ENCODE measurements at places on chromosomes 6 and 20.

DNA sequence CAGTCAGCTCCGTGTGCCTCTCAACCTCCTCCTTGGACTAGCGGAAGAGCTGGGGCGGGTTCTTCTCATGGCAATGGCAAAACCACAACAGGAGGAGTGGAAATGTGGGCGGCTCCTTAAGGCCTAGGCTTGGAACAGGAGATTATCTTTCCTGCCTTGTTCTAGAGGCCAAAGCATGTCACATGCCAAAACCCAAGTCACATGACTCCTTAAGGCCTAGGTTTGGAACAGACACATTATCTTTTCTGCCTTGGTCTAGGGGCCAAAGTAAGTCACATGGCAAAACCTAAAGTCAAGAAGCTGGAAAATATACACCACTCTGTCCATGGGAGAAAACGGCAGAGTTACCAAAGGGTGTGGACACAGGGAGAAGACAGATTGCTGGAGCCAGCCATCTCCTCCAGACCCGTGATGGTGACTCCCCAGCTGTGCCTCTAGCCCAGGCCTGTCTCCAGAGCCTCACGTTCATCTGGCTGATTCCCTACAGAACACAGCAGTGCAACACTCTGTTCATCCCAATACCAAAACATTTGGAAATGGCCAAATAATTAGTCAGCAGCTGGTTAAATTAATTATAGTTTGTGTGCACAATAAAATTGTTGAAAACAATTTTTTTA, 34.2 kb downstream of the ANKRD60 start:
- DNase-seq = no peak

- DNase-seq = no peak
Observed at GRCh38 chr20:59932616-59933295, 681 bp downstream of the SYCP2 start.

DNA sequence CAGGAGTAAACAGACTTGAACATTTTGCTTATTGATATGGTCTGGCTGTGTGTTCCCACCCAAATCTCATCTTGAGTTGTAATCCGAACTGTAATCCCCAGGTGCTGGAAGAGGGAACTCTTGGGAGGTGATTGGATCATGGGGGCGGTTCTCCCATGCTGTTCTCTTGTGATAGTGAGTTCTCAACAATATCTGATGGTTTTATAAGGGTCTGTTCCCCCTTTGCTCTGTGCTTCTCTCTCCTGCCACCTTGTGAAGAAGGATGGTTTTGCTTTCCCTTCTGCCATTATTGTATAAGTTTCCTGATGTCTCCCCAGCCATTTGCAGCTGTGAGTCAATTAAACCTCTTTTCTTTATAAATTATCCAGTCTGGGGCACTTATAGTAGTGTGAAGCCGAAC, 40.0 kb downstream of the MYLIP start:
- no peak for DNase-seq

- DNase-seq = no peak
Observed at GRCh38 chr6:79430913-79431536, 106.2 kb downstream of the LCA5 start.

DNA sequence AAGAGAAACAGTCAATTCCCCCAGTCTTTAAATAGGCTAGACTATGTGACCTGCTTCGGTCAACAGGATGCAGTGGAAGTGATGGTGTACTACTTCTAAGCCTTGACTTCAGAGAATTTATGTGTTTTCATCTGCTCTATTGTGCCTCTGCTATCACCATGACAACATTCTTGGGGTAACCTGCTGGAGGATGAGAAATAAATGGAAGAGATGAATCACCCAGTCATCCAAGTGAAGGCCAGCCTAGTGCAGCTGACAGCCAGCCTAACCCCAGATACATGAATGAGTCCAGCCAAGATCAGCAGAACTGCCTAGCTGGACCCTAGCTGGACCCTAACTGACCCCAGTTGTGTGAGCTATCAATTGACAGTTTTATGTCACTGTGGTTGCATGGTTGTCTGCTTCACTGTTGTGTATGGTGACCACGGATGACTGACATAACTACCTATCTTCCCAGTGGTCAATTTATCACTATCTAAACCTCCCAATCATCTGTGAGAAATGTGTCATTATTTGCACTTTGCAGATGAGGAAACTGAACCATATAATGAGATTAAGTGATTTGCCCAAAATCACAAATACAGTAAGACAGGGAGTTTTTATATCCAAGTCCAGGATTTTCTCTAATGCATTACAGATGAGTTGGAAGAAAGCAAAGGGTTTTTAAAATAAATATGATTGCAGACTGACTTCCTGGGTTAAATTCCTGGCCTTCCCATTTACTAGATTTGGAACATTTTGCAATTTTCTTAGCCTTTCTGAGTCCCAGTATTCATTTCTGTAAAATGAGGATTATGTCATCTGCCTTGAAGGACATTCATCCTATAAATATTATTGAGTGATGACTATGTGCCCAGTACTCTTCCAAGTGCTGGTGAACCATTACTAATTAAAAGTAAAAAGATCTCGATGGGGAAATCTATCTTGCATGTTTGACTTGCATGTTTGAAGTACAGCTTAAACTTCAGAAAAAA, 136.4 kb upstream of the PLCB4 start:
- peak; percentile 90 for DNase-seq

GRCh38 chr20:21514553-21515251, 838 bp upstream of the NKX2-2 start:
- no peak for DNase-seq

- DNase-seq = no peak
Observed at GRCh38 chr6:165649166-165650137, 13.6 kb downstream of the PDE10A start.

GRCh38 chr6:148193063-148193680, 149.5 kb upstream of the SASH1 start:
- no peak for DNase-seq

- no peak for DNase-seq
Observed at GRCh38 chr6:53236241-53236640, 87.6 kb upstream of the GCM1 start.

DNA sequence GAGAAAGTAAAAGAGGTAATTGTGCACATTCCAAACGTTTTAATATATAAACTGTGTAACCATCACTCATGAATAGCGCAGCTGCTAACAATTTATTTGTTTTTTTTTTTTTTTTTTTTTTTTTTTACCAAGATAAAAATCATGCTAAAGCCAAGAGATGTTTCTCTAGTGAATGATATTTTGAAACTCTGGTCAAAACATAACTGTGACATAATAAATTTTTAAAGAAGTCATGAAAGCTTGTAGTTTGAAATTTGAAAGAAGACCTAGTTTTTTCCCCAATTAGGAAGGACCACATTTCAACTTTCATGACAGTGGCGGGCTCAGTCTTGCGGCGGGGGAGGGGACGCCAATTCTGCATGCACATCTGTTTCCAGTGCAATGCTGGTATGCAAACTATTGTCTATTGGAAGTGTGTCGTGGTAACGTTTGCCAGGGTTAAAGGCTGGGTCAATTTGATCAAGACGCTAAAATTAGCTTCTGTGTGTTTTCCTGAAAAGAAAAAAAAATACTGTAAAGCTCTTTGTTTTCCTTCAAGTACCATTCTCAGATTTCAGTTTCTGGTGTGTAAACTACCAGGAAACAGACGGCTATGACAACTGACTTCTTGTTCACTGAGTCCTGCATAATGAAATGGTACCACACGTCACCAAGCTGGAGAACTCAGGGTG, 211.9 kb downstream of the FOXC1 start:
- peak; percentile 75 for DNase-seq

GRCh38 chr20:4040283-4041179, 25.2 kb upstream of the RNF24 start:
- DNase-seq = no peak

DNA sequence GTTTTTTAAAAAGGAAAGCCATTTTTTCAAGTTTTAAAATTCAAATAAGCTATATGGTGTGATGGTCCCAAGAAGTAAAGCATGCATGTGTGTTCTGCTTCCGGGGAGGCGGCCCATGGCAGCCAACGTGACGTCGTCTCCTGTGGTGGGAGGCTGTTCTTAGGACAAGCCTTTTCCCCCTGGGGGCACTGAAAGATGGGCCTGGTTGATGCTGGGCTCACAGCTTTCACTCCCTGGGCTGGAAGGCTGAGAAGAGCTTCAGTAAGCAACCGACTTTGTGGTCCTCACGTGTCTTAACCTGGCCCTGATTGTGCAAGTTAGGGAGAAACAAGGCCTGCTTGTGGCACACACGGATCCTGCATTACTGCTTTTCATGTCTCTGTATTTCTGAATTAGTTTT, 84.1 kb downstream of the SMOC2 start:
- DNase-seq = no peak

DNA sequence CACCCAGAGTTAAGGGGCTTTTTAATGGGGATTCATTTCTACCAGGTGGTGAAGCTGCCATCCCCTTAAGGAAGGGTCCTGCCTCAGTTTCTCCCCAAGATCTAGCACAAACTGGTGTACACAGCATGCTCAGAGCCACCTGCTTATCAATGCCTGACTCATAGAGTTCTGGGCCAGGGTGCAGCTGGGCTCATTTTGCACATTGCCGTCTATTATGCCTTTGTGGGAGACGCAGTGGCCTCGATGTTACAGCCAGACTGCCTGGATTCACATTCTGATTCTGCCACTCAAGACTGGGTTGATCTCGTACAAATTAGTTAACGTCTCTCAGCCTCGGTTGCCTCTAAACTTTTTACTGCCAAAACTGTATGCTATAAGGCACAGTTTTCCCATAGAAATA, 365.7 kb downstream of the ZFAND3 start:
- no peak for DNase-seq

GRCh38 chr6:48111143-48111506, at the start of gene PTCHD4:
PTCHD4 (minus strand) TSS chr6:48111197; CDS start chr6:48068957, 42,240 bp downstream.
- peak; percentile 7 for DNase-seq

DNA sequence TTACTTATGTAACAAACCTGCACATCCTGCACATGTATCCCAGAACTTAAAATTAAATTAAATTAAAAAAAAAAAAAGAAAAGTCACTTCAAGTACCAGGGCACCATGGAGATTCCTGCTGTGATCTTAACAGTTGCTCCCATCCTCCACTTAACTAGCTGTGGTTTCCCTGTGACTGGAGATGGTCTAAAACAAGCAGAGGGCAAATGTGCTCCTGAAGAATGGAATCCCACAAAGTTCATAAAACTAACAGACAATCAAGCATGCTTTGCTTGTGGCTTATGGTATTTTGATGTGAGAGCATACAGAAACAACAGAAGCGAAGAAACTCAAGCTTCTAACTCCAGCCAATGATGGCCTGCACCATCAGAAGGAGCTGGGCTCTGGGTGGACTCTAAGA, 153.6 kb upstream of the KCNK16 start:
- no peak for DNase-seq

- no peak for DNase-seq
Observed at GRCh38 chr20:45179166-45179565, 4.5 kb downstream of the PI3 start.

DNA sequence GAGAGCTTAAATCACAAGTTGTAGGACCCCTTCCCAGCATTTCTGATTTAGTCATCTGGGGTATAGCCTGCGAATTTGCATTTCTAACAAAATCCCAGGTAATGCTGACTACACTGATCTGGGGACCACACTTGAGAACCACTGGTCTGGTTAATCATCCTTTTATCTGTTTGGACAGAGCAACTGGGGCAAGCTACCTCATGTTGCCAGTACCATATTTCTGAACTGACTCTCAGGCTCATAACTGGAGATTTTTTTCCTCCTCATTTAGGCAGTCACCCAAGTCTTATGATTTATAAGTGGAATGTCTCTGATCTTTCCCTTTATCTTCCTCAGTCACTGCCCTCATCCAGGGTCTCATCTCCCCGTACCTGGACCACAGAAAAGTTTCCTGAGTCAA, 12.0 kb upstream of the GTF3C6 start:
- DNase-seq = no peak

Measured in AG09309 (cell line).